T-helper 2 cell treated with Interferon-gamma antibody and Interleukin-4, amounts not matched to agents 5 μg/mL and 100 μg/mL, for 36 hours (primary cell): ENCODE measurements at places on chromosomes 7 and 10.

DNA sequence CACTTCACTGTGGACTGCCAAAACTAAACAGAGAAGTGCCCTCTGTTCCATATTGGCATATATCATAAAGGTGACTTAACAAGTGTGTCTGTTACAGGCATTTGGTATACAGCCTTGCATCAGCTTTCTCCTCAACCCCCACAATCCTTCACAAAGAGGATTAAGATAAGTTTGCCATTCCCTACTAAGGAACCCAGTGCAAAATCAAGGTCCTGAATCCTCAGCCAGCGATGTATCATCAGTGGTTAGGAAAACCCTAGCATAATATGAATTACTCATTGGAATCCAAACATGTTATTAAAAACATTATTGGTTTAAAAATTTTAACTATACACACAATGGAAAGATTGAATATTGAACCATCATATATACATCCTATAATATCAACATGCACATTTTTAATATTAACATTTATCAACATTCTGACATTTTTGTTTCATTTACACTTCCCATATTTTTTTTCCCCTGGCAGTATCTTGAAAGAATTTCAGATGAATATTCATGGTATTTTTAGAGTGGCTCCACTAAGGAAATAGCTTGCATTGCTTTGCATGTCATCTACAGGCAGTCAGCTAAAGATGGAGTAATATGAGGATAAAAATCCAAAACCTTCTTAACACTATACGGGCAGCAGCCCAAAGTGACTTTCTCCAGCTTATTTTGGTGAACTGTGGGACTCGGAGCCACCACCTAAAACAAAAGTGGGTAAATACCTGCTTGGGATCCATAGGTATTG lies 215.6 kb upstream of the CHRM2 start:
- DNase-seq: no peak

DNA sequence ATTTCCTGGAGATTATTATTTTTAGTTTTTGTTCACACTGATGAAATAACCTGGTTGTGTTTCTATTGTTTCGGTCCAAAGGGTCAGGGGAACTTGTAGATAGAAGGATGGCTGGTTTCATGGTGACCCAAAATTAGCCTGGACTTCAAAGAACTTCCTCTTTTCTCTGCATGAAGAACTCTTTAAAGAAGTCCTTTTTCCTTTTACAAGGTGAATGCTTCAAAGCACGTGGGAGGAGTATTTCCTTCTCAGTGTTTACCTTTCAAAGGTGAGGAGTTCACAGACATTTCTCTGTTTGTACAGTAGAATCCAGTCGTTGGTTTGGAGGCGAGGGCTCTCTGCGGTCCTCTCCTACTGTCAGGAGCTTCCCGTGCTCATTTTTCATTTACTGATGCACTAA lies 561.7 kb downstream of the GATA3 start:
- DNase-seq: no peak

DNA sequence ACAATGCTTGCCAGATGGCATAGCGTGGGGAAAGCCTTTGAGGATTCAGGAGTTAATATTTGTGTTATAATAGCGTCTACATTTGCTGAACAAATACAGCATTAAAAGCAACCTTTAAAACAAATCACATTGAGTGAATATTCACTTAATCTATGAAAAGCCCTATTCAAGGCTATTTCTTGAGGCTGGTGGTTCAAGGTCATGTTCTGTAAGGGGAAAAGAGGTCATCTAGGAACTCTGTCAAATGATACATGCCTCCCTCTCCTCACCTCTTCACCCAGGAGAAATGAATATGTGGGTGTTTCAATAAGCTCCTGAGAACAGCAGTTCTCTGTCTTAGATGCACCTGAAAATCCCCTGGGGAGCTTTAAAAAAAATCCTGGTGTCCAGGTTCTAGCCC lies 303.0 kb downstream of the ELMO1 start:
- DNase-seq: no peak

DNA sequence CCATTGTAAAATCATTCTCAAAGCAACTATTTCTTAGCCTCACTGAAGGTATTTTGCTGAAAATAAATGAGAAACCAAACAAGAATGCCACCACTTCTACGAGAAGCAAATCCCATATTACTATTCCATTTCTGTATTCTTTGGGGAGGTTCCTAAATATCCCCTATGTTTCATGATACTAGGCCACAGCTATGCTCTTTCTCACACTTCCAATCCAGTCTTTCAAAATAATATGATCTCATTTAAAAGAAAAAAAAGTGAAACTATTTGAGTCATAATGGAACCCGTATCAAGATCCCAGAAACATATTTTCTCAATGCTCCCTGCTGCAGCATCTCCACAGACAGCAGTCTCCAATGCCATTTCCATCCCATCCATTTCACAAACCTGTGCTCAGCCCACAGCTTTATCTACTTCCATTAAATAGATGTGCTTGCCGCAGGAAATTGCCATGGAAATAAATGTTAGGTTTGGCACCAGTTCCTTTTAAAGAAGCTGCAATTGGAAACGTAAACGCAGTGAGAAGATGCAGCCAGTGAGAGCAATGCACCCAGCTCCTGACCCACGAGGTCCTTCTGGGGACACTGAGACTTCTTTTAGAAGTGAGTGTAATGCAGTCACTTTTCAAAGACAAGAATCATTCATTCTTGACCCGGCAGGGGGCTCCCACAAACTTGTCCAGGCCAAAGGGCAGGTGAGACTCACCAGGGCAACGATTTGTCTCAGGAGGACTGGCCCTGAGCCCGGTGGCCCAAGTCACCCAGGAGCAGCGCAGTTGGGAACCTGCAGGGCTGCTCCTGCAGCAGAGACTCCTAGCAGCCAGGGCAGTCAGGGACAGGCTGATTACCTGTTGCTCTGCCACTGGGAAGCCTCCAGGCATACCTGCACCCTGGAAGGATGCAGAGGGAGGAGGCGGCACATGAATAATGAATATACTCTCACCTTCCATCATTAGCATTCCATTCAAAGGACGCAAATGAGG lies 99.6 kb downstream of the C10orf90 start:
- no peak for DNase-seq

DNA sequence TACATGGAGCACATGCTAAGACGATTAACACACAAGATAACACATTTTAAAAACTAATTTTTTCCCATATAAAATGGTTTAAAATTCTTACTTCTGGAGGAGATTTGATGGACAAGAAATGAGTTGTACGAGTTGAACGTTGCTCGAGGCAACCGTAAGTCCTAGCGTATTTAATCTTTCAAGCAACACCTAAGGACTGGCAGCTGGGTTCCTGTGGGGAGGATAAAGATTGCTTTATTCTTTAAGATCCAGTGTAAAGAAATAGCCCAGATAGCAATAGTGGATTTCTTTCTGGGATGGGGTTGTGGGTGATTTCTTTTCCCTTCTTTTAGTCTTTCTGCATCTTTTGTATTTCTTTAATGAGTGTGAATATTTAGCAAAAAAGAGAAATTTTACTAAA lies 9.8 kb downstream of the TBXAS1 start:
- DNase-seq: no peak

- no peak for DNase-seq
Observed at GRCh38 chr7:10950494-10950893, 23.2 kb upstream of the PHF14 start.

GRCh38 chr7:38169847-38170246 lies 8.2 kb upstream of the STARD3NL start:
- DNase-seq: no peak

- no peak for DNase-seq
Observed at GRCh38 chr7:129370812-129371211, 63.4 kb upstream of the STRIP2 start.

DNA sequence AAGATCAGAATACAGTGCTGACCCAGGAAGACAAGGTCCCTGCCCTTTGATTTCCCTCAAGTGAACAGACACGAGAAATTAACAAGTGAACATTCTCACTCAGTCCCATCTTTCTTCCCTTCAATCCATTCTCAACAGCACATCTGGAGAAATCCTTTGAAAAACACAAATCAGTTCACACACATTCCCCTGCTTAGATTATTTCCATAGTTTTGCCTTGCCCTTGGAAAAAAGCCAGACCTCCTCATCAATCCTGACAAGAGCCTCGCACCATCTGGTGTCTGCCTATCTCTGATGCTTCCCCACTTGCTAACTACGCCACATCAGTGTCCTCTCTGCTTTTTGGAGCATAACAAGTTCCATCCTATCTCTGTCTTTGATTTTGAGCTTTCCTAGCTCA lies 94.4 kb upstream of the KIAA1217 start:
- no peak for DNase-seq

- no peak for DNase-seq
Observed at GRCh38 chr7:47392241-47392759, 189.6 kb downstream of the TNS3 start.

DNA sequence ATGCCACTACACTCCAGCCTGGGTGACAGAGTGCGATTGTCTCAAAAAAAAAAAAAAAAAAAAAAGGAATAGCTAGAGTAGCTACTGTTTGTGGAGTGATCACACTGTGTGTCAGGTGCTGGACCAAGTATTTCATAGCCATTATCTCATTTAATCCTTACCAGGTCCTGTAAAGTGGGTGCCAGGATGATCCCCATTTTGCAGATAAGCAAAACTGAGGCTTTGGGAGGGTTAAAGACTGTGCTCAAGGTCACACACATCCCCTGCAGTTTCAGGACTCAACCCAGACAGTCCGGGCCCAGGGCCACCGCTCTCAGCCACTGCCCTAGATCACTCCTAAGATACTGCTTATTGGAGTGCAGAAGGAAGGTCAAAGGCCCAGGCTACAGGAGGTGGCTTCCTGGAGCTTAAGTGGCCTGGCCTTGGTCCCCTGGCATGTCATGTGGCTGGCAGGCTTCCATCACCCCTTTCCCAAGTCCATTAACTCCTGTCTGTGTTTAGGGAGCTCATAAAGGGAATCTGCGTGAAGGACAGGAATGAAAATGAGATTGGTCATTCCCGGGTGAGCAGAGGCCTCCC lies 12.4 kb upstream of the WBP1L start:
- no peak for DNase-seq

- no peak for DNase-seq
Observed at GRCh38 chr10:74373059-74373458, 222.0 kb downstream of the ADK start.

DNA sequence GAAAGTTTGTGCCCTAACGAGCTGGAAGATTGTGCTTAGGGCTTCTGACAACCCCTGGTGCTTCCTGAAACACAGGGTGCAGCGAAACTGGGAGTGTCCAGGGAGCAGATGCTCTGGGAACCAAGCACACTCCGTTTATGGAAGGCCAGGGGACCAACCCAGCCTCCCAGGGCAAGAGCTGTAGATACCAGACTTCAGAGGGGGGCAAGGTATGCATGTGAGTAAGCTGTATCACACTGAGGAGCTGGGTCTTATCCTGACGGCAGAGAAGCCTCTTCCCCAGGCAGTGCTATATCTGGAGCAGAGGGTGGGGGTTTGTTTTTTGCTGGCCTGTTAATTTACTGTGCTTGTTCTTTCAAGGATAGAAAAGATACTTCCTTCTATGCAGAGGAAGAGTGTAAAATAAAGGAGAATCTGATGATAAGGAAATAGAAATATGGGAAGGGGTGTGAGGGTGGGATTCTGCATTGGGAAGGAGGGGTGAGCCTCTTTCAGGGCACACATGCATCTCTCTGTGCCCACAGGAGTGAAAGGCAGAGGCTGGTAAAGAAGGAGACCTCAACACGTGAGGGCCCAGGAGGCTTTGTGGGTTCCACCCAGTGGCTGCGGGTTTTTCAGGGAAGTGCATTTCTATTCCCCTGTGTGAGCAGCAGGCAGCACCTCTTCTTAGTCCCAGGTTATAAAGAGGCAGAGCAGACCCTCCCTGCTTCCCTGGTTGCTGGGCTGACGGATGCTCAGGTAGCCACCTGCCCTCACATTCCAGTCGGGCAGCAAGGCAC lies 314.1 kb downstream of the TCERG1L start:
- no peak for DNase-seq

DNA sequence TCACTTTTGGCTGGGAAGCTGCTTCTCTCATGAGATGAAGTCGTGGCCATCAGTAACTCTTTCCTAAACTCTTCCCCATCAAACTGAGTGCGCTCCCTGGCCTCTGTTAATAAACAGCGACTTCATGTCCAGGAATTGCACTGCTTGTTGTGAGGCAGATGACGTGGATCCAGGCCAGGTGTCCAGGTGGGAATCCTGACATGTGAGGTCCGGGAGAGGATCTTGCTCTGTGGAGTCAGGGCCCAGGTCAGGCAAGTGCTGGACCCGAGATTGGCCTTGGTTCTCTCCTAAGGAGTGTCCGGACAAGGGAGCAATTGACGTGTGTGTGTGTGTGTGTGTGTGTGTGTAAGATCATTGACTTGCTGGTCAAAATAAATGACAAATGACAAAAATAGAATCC lies 362.7 kb downstream of the GLRX3 start:
- DNase-seq: no peak

DNA sequence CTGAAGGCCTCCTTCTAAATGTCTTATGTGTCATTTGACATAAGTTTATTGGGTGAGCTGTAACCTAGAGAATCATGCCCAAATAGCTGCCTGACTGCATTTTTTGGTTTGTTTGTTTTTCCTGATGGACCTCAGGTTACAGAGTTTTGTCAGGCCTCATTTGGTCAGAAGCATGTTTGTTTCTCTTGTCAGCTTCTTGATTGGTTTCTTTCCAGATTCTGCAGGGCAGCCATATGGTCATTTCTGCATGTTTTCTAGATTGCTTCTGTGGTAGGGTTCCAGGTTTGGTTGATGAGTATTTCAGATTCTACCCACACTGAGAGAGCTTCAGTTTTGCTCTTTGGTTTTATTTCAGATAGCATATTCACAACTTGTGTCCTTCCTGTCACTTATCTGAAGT lies 28.0 kb downstream of the GLCCI1 start:
- no peak for DNase-seq

GRCh38 chr10:114508376-114508775 lies 104.1 kb upstream of the AFAP1L2 start:
- no peak for DNase-seq

DNA sequence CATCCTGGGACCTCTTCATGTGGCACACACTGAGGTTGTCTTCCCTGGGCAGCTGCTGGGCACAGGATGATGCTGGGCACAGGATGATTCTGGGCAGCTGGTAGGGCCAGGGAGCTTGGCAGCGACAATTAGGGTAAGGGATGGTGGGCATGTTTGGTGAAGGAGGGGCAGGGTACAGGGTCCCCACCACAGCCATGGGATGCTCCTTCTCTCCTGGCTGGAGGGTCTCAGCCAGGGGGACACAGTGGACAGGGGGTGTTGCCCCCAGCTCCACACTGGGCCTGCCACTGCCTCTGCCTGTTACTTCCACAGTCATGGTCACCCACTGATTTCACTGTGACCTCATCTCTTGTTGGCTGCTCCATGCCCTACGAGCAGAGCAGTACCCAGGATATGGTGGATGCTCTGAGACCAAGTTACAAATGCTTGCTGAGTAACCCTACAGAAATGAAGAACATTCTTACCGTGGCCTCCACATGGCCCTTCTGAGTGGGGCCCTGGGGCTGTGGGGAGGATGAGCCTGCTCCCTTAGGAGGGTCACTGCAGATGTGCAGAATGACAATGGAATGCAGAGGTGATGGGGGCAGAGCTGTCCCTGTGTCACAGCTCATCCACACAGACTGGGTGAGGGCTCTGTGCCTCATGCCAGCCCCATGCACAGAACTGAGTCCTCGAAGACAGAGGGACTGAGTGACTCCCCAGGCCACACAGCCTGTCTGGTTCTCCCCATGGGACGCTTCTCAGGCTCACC lies 28.4 kb upstream of the RET start:
- no peak for DNase-seq
